NCI-H187 (cell line): ENCODE measurements at places on chromosomes 7 and 10.

GRCh38 chr10:822661-823367 is 108.7 kb downstream of the LARP4B start:
- no peak for DNase-seq

DNA sequence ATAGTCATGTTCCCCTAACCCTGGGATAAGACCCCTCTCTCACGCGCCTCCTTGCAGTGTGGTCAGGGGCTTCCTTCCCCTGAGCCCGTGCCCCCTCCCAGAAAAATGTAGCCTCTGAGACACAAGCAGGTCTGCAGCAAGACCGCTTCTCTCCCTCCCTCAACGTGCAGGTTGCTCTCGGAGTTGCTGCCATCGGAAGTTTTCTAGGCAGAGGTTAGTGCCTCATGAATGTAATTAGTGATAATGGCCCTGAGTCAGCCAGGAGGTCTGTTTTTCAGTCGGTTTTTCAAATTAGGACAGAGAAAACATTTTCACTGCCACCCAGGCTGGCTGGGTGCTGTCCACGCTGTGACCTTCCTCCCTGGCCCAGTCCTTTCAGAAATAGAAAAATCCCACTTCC is 43.2 kb upstream of the PRLHR start:
- DNase-seq, result no peak

DNA sequence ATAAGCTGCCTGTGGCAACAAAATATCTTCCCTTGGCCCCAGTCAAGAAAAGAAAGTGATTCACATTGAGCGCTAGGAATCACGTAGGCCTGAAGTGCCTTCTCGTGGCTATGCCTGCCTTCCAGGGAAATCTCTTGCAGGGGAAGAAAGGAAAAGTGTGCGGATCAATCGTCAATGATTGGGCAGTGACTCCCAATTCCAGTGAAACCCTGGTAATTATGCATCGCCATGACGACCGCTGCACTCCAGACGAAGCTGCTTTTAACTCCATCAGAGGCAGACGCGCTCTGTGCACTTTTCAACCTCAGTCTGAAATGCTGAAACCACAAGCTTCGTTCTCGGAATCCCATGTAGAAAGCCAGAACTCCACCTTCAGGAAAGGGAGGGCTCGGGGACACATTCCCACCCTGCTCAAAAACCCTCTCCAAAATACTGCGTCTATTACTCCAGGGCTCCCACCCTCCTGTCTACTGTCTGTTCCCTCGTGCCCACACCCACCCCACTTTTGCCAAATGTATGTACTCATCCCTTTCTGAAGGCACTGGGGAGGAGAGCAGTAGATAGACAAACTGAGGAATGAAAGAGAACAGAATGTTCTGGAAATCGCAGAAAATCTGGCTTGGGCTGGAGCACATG is 24.2 kb upstream of the PRKAG2 start:
- no peak for DNase-seq

DNA sequence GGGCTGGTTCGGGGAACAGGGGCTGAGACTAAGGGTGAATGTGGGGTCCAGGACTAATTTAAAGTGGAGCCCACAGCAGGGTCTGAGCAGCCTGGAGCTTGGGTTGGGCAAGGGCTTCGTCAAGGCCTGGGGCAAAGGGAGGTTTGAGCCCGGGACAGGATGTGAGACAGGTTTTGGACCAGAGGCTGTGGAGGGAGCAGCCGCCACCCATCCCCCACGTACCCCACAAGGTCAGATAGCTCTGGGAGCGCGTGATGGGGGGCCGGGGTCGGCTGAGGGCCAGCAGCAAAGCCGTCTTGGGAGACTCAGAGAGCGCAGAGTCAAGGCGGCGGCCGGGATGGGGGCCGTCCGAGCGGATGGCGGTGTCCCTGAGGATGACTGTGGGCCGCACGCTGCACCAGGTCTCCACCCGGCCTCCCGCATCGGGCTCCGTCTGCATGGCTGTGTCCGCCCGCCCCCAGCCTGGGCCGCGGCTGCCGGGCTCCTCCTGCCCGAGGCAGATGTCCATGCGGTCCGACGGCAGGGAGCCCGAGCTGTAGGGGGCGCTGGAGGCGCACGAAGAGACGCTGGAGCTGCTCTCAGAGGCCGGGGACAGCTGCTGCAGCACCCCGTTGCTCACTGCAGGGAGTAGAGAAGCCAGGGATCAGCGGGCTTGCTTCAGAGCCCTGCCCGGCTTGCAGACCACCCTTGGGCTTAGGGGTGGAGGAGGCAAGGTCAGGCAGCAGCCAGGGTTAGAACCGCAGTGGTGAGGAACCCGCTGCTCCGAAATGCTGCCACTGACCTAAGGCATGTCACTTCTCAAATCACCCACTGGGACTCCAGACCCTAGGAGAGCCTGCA is 12.1 kb downstream of the PDZD7 start:
- peak; percentile 24 for DNase-seq

DNA sequence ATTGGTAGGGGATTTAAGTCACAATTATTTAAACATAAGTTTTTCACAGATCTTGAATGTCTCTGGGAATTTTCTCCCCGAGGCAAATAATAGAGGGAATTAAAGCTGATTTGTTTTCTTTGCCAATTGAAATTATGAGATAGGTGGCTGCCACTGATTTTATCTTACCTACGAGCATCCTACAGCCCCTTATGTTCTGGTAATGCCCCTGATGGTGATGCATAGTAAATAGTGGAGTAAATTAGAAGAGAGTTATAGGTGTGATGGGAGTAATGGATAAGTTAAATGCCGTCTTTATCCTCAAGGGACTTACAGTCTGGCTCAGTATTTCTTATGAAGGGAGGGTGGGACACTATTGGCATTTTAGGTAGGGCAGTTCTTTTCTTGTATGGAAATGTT is 58.1 kb downstream of the HDAC9 start:
- no peak for DNase-seq

GRCh38 chr7:137316648-137317353 is 26.7 kb downstream of the PTN start:
- no peak for DNase-seq

DNA sequence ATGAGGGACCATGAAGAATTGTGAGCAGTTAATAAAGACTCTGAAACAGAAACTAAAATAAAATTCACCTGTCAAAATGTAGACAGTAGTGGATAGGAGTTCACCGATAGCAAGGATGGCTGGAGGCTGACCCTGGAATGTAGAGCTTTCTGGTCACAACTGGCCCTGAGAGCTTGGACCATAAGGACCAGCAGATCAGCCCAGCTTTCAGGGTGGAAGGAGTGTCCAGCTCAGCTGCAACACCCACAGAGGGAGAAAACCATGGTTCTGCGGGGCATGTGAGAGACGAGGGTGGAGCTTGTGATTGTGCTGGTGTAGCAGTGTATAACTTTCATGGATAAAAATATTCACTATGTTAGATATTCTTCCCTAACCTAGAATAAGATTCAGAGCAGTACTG is 199.9 kb downstream of the KCND2 start:
- DNase-seq, result no peak

DNA sequence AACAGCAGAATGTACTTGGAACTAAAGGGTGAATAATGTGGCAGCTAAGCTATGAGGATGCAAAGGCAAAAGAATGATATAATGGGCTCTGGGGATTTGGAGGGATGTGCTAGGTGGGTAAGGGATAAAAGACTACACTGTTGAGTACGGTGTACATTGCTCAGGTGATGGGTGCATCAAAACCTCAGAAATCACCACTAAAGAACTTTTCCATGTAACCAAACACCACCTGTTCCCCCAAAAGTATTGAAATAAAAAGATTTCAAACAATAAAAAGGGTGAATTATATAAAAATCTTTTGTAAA is 1.6 kb upstream of the CHCHD2 start:
- no peak for DNase-seq

DNA sequence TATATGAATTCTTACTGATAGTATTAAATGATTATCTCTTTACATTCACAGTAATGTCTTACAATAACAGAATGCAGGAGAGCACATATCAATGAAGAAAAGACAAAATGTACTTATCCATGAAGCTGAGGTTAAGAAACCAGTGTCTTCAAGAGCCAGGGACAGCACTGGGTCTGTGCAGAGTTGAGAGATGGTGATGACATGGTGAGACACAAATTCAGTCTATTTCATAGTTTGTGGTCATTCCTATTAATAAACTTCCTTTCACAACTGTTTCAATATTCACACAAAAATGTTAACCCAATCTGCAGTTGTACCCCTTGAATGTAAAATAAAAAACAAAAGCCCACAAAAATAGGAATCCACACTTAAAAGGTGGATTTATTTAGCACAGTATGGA is 5.3 kb upstream of the MAGI2 start:
- no peak for DNase-seq

DNA sequence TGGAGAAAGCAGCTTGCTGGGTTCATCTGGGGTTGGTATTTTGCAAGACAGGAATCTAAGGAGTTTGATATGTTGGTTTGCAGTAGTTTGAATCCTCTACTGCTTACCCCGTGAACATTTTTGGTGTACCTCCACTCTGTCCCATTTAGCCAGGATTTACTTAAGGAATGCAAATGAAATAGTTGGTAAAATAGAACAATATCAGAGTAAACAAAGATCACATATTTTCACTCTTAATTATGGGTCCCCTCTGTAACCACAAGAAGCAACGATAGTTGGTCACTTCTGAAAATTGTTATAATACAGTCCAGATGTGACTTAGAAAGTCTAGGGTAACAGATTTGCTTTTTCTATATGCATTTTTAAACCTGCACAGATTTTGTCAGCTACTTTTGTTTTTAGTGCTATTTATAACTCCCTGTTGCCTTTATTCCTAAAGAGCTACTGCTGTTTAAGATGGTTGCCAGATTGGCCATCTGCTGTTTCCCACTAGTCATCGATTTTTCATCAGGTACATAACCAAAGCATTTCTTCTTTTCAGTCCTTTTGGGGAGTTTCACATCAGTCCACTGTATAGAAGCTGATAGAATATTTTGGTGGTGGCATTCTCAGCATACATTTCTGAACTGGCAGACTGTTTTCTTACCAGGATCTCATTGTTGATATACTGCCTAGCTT is 37.6 kb downstream of the MAPK8 start:
- DNase-seq, result no peak

DNA sequence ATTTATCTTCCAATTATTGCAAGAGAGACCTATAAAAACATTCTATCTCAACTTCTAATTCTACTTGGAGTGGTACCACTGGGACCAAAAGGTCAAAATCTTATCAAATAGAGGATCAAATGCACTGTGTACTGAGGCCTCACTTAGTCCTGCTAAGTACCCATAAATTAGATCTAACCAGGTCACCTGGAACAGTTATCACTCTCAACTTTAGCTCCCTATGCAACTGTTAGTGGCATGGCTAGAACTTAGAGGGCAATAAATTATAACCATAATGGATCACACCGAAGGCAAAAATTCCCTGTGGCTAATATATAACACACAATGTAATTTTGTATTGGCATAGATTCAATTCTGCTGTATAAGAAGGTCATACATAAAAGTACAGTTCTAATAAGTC is 428.9 kb downstream of the PCDH15 start:
- DNase-seq, result no peak

DNA sequence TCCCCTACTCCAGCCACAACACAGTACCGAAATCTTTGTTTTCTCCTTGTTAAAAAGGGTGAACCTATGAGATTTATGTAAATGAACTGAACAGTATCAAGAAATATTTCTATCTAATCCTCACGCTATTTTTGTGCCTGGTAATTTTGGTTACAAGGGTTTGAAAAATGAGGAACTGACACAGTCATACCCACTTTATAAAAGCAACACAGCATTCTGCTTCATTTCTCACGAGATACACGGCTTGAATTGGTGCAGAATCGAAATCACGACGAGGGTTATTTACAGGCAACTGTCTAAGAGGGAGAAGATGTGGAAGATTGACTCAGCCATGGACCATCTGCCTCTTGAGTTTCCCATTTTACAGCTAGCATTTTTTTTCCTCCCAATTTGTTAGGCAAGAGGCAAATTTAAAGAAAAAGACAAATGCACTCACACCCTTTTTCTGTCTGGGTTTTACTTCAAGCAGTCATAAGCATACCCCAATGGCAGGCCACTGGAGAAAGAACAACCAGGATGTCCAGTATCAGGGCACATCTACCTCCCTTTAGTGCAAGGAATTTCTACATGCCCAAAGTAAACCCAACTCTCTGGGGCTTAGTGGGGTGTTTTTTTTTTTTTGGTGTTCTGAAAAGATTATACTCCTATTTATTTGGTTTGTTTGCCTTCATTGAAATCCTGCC is 108.1 kb downstream of the ITGB8 start:
- DNase-seq, result no peak

GRCh38 chr7:36438211-36438610 is 48.5 kb downstream of the ANLN start:
- DNase-seq, result no peak

GRCh38 chr10:68829521-68829920 is 2.2 kb downstream of the STOX1 start:
- no peak for DNase-seq

GRCh38 chr7:96685353-96685752 is 24.3 kb downstream of the SEM1 start:
- DNase-seq, result no peak

DNA sequence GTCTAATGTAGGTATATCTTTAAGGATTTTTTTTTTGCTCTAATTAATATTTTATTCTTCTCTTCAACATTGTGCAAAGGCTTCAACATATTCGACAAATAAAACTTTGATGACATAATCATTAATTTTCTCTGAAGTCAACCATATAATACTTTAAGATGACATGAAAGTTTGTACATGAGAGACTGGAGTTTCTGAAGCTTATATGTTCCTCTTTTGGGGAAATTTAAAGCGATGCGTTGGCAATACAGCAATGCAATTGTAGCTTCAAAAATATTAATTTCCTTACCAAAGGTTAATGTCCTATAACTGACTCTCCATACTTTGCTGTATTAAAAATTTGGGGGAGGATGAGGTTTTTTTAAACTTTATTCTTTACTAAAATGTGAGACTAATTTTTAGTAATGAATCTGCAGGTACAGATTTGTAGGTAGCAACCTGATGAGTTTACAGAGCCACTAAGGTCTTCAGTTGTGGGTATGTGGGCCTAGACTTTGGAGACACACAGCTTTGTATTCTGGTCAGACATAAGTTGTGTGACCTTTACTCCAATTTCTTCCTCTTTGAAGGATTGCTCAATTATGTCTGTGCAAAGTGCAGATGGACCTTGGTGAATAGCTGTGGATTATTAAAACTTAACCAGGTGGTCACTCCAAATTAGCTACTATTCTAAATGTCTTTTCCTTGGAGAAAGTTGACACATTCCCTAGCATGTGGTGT is 18.0 kb upstream of the LIPA start:
- DNase-seq, result no peak

GRCh38 chr10:6269953-6270867 is 67.5 kb downstream of the PFKFB3 start:
- no peak for DNase-seq

- no peak for DNase-seq
These were observed 64.6 kb upstream of the STEAP1B start for GRCh38 chr7:22564511-22565045.
